ENCODE measurements at places on chromosomes 11 and 22.

DNA sequence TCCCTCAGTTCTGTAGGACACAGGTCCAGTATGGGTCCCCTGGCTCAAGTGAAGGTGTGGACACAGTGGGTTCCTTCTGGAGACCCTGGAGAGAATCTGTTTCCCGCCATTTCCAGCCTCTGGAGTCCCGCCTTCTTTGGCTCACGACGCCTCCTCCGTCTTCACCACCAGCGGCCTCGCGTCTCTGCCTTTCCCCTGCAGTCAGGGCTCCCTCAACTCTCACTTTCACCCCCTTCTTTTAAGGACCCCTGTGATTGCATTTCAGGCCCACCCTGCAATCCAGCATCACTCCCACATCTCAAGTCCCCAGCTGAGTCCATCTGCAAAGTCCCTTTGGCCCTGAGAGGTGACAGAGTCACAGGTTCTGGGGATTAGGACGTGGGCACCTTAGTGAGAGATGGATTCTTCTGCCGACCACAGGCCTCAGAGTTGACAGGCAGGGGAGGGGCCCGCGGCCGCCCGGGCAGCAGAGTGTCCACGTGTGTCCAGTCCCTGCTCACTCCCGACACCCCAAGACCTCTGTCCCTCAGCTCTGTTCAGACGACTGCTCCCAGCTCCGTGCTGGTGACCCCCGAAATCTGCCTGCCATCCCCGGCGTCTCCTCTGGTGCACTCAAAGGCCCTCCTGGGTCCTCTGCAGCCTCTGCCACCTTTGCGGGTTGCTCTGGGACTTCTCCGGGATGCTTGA lies 36.9 kb upstream of the KRTAP5-7 start:
- DNase-seq: no peak

DNA sequence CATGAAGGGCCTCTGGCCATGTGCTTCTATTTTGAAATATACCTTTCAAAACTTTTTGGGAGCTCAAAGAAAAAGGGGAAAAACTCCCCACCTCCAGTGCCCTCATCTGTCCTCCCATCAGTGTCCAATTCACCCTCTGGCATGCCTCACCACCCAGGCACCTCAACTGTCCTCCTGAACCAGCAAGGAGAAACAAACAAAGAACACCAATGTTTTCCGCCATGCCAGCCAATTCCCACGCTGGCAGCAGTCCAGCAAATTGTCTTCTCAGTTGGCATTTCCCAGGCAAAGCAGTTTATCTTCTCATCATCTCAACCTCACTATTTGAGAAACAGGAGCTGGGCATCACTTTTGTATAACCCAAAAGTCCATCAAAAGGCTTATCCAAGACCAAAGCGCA lies 496.9 kb downstream of the SOX6 start:
- no peak for DNase-seq

DNA sequence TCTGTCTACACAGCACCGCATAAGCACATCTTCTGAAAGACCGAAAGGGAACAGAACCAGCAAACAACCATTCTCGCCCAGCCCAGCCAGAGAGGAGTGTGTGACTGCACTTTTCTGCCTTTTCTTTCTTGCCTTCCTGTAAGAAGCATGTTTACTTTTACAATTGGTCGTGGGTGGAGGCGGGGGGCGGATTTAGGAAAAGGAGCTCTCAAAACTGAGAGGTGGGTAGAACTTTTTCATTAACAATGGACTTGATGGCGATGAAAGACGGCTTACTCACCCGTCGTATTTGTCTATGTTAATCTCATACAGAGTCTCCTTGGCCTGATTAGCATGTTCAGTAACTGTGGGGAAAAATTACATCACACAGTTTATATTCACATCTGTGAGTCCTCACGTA lies 27.2 kb downstream of the CERK start:
- no peak for DNase-seq

- no peak for DNase-seq
Observed at GRCh38 chr11:27294654-27295053, 68.4 kb downstream of the CCDC34 start.

- DNase-seq: no peak
Observed at GRCh38 chr11:110883256-110883655, 171.0 kb upstream of the ARHGAP20 start.

DNA sequence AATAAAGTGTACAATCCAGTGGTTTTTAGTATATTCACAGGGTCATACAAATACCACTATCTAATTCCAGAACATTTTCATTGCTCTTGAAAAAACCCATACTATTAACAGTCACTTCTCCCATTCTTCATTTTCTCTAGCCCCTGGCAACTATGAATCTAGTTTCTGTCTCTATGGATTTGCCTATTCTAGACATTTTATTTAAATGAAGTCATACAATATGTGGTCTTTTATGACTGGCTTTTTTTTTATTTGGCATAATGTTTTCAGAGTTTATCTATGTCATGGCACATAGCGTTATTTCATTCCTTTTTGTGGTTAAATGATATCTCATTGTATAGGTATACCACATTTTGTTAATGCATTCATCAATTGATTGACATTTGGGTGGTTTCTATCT lies 59.4 kb downstream of the KDM2A start:
- DNase-seq: no peak

GRCh38 chr11:16923987-16924386 lies 90.2 kb downstream of the PLEKHA7 start:
- DNase-seq: peak; percentile 45

GRCh38 chr11:44945666-44946065 lies 5.0 kb downstream of the TP53I11 start:
- DNase-seq: no peak

DNA sequence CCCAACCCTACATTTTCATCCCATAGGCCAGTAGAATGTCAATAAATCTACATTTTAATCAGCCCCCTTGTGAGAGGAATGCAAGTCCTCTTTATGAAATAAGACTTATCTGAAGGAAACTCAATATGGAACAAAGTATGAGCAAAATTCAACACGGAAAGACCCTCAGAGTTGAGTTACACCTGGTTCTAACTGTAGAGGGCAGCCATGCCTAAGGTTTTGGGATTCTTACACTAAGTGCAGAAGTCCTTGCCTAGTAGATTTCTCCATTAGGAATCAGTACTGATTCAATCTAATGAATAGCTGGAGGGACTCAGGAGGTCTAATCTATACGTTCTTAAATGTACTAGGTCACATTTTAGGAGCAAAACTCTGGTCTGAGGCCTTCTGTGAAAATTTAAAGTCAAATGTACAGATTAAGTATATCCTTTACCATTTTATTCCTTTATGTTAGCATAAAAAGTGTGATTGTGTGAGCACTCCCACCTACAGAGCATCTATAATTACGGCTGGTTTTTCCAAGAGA lies 904.5 kb downstream of the DLG2 start:
- DNase-seq: no peak

DNA sequence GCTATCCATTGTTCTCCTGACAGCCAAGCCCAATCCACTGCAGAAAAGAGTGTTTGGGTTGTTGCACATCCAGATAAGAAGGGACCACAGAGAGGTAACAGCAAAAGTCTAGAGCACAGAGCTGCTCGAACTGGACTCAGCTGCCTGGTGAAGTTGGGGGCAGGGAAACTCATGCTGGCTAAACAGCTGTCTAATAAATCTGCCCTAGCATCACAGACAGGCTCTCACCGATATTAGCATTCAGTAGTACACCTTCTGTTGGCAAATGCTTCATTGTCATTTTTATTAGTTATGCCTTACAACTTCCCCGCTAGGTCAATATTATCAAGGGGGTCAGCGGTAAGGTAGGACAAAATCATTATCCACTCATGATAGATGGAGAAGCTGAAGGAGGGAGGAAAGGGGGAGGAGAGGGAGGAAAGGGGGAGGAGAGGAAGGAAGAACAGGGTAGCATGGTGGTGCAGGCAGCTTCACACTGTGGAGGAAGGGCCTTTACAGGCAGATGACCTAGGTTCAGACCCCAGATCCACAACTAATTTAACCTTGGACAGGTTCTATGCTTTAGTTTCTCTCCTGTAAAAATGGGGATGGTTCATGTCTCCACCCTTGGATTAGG lies 102.7 kb downstream of the LARGE1 start:
- DNase-seq: no peak

- DNase-seq: no peak
Observed at GRCh38 chr11:134390706-134391569, 21.1 kb downstream of the B3GAT1 start.

- no peak for DNase-seq
Observed at GRCh38 chr11:85096939-85097338, 530.2 kb downstream of the DLG2 start.

All from GM10248 (cell line).